Epithelial cell of esophagus (primary cell): ENCODE measurements at places on chromosomes 7 and 10.

- DNase-seq, result peak; percentile 97
These were observed 71.1 kb downstream of the FIGNL1 start for GRCh38 chr7:50379082-50379481.

- DNase-seq, result peak; percentile 64
These were observed 12.9 kb upstream of the HOXA2 start for GRCh38 chr7:27115221-27116026.

- DNase-seq, result no peak
These were observed 130.6 kb downstream of the TCERG1L start for GRCh38 chr10:131180740-131181415.

GRCh38 chr7:3073763-3074458 is 30.2 kb upstream of the CARD11 start:
- peak; percentile 18 for DNase-seq

DNA sequence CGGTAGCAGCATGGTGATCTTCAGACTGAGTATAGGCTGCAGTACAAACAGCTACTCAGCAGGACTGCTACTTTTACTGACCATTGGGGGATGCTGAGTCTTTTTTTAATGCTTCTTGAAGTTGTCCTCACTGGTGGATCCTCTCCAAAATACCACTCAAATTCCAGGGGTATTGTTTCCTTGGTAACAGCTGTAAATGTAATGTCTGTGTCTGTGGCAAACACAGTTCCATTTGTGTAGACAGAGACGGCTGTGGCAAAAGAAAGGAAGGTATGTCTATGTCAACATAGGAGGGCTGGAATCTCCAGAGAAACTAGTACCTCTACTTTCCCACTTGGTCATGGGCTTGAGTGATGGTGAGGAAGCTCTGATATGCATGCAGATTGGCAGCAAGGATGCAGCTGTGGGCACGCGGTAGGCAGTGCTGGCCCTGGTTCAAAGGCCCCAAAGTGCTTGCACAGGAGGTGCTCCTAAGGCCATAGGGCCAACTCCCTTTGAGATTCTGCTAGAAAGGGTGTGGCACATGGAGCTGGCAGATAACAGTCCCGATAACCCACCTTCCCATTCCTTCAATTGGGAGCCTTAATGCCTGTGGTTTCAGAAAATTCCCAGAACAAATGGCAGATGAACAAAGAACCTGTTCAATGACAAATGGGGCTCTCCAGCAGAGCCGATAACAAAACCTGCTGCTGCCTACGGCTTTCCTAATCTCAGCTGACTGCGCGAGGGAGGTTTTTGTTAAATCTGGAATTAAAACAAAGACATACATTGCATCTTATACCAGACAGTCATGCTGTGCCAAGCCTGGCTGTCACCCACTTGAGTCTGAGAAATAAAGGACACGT is 43.0 kb downstream of the PKD1L1 start:
- DNase-seq, result no peak

GRCh38 chr7:128714701-128715495 is 24.3 kb upstream of the CALU start:
- DNase-seq, result no peak

GRCh38 chr7:19899529-19899928 is 126.1 kb upstream of the TMEM196 start:
- peak; percentile 10 for DNase-seq

- DNase-seq, result no peak
These were observed 53.5 kb downstream of the RAMP3 start for GRCh38 chr7:45211066-45211465.

GRCh38 chr10:11921800-11922392 is 98.7 kb downstream of the PROSER2 start:
- DNase-seq, result no peak

- no peak for DNase-seq
These were observed 550.3 kb downstream of the GRM8 start for GRCh38 chr7:126702242-126703016.

DNA sequence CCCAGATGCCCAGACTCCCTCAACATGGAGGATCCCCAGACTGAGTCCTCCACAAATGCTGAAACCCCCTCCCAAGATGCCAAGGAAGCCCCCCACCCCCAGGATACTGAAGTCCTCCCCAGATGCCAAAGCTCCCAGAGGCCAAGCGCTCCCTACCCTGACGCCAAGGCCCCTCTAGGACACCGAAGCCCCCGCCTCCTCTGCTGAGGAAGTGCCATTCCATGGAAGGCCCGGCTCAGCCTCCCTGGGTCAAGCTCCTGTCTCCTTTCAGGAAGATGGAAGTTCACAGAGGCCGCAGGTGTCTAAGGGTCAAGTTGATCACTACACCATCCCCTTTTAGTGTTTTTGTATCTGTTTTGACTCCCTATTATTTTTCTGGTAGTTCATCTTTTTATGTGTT is 606.8 kb downstream of the DNAJB6 start:
- no peak for DNase-seq

GRCh38 chr10:90470966-90471365 is 386.9 kb downstream of the HTR7 start:
- DNase-seq, result no peak

GRCh38 chr10:101563007-101563406 is 25.1 kb downstream of the POLL start:
- no peak for DNase-seq
